Fibroblast of lung (primary cell): ENCODE measurements at places on chromosomes 6 and 20.

- peak; percentile 66 for DNase-seq
Measured at GRCh38 chr20:33373735-33374605, 27.3 kb downstream of the CDK5RAP1 start.

DNA sequence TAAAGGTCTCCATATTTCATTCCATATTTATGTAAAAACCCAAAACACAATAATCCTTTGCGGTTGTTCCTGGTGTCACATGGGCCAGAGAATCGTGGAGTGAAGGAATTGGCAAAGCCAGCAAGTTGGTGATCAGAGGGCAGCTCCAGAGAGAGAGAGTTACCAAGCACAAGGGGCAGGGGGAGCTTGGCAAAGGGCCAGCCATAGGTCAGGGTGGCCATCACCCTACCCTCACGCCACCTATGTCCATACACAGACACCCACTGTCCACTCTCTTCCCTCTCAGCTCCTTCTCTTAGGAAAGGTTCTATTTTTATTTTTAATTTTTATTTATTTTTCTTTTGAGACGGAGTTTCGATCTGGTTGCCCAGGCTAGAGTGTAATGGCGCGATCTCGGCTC is 163.2 kb upstream of the JARID2 start:
- no peak for DNase-seq

DNA sequence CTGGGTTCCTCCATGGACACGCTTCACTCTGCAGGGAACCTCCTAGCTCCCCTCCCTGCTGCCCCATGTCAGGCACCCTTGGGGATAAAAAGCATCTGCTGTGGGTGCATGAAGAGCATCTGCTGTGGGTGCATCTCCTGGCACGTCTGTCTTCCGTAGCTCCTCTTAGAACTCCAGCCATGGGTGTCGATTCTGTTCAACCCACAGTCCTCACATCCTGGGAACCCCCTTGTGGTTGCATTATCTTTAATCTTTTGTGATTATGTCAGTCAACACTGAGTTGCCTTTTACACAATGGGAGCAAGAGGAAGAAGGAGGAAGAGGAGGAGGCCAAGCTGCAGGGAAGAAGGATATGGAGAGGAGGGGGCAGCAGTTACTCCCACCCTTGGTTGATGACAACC is 24.1 kb upstream of the CCR6 start:
- DNase-seq: no peak

DNA sequence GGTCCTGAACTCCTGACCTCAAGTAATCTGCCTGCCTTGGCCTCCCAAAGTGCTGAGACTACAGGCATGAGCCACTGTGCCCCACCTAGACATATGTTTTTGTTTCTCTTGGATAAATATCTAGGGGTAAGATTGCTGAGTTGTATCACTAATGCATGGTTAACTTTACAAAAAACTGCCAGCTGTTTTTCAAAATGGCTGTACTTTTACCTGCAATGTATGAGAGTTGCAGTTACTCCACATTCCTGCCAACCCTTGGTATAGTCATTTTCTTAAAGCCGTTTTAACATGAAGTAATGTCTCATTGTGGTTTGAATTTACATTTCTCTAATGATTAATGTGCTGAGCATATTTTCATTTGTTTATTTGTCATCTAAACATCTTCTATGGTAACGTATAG is 289.7 kb downstream of the UTRN start:
- no peak for DNase-seq

GRCh38 chr20:5973172-5973571 is 22.7 kb downstream of the MCM8 start:
- peak; percentile 23 for DNase-seq

DNA sequence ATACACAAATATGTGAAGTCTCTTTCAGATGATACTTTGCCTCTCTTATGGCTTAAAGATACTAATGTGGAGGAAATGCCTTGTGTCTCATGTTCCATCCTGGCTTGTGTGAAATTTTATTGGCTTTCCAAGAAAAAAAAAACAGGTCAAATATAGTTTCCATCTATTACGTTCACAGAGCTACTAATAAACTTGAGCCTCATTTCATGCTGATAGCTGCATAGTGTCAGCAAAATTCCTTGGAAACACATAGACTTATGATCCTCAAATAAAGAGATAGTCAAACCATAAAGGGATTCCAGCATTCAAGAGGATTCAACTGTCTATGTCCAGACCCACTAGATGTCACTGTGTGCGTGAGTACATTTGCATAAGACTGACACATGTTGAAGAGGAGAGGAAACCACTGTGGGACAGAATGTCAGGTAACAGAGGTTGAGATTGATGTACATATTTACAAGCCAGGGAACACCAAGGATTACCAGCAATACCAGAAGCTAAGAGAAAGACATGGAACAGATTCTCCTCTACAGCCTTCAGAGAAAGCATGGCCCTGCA is 266.6 kb downstream of the COL12A1 start:
- DNase-seq: peak; percentile 21

DNA sequence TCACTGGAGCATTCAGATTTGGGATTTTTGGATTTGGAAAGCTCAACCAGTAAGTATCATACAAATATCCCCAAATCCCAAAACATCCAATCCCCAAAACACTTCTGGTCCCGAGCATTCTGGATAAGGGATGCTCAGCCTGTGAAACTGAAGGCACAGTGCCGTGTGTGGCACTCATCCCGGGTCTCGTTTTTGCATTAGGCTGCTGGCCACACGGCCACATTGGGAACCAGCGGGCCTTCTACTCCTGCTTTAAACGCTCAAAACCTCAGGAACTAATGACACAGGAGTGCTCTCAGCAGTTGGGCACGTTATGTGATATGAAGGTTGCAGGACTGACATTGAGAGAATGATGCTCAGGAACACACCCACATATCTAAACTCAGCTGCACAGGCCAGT is 35.6 kb downstream of the PSMG4 start:
- no peak for DNase-seq

DNA sequence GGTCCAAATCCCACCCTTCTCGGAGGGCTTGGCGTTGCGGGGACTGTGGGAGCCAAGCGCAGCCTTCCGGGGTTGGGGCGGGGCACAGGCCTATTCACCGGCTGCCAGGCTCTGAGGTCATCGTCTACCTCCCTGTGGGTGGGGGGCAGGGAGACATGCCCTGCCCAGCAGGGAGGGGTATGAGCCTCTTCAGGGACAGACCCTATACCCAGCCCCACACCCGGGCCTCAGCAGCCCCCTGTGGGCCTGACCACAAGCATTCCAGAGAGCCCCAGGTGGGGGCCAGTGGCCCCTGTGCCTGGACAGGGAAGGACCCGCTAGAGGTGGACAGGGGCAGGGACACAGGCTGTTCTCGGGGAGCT is 11.6 kb downstream of the LAMA5 start:
- peak; percentile 52 for DNase-seq

GRCh38 chr6:39029156-39030011 is 19.2 kb upstream of the GLP1R start:
- DNase-seq: no peak

DNA sequence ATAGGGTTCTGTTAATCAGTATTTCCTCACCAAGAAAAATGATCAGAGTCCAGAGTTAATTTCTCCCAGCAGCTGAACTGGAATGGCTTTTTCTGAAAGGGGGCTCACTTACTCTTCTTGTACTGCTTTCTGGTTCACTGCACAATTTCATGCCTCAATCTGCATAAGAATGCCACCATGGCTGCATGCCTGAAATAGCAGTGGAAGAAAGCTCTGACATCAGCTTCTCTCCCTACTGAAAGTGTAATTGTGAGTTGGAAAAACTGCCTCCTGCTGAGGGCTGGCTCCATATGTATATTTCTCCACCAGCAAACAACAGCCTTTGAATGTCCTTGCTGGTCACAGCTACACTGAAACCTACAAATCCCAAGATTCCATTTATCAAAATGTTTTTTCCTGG is 1027.2 kb upstream of the GJE1 start:
- DNase-seq: peak; percentile 96

- no peak for DNase-seq
Measured at GRCh38 chr6:166331503-166332415, 10.6 kb downstream of the SFT2D1 start.

GRCh38 chr6:41781366-41781730 is 766 bp downstream of the PRICKLE4 start:
- DNase-seq: no peak

GRCh38 chr20:63937596-63937995 is 18.6 kb downstream of the UCKL1 start:
- no peak for DNase-seq

DNA sequence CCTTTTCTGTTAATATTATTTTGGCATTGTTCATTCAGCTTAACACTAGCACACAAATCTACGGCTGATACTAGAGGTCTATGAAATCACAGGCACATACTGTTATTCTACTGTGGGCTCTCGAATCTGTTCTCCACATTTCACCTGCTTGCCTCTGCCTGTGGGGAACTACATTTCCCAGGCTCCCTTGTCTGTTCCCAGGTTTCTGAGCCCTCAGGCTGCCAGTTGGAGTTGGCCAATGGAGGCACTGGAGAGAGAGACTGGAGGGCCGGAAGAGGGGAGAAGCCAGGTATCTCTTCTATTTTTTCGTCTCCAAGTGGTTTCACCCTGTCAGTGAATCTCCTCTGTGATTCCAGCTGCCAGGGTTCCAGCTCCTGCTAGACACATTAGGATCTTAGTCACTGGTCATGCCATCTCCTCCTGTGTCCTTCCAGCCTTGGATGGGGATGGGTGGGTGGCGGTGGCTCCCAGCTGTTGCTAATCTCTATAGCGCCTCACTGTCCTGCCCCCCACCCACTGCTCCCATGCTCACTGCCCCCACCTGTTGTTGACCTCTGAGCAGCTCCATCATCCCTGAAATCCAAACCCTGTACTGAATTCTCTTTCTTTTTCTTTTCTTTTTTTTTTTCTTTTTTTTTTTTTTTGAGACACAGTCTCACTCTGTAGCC is 188.2 kb downstream of the LRFN2 start:
- no peak for DNase-seq

GRCh38 chr6:137150072-137150471 is 23.4 kb downstream of the IL22RA2 start:
- no peak for DNase-seq

GRCh38 chr20:64146301-64146935 is 17.8 kb upstream of the MYT1 start:
- DNase-seq: no peak

DNA sequence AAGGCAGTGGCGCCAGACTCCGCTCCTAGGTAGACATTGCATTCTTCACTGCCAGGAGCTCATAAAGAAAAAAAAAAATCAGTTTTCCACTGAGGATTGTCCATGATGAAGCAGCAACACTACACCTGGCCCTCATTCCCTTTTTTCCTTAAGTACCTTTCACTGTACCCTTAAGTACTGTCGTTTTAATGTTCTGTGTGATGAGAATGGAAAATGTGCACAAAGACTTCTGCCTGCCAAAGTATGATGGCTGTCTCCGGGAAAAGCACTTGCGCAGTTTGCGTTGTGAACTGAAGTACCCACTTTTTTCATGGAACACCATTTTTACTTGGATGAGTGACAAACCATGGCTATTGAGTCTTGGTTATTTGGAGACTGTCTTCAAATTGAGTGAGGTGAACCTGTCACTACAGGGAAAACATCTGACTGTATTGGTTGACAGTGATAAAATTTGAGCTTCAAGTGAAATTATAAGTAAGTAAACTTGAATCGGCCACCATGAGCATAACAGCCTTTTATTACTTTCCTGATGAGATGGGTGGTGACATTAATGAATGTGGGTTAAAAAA is 104.8 kb downstream of the NCOA3 start:
- no peak for DNase-seq

GRCh38 chr20:14142171-14142570 is 146.9 kb downstream of the MACROD2 start:
- peak; percentile 35 for DNase-seq

GRCh38 chr6:30613251-30614043 is 3.6 kb downstream of the PPP1R10 start:
- peak; percentile 51 for DNase-seq

- peak; percentile 94 for DNase-seq
Measured at GRCh38 chr20:61437280-61438206, 185.5 kb downstream of the CDH4 start.
